ENCODE measurements at places on chromosomes 13 and 19. TPM values are rescaled to one million over a fixed set of nuclear protein-coding genes. Genes with fewer than 3 reads are reported as not detected.

Gene NCAN
- polyA plus RNA-seq = 0.23 TPM

Gene FCER2
- polyA plus RNA-seq = 0.97 TPM

Gene GPATCH1
- polyA plus RNA-seq = 6.8 TPM

Gene OR7D2
- polyA plus RNA-seq = 0.22 TPM

Gene LGALS14
- polyA plus RNA-seq = 0.57 TPM

Gene CGB3
- polyA plus RNA-seq = not detected

Gene ZNF729
- polyA plus RNA-seq = 0.15 TPM

Gene TMEM238
- polyA plus RNA-seq = not detected

Gene SYCN
- not detected for polyA plus RNA-seq

Gene SIAH3
- 0.07 TPM for polyA plus RNA-seq

Gene SCEL
- polyA plus RNA-seq = not detected

Gene MBD3L2
- polyA plus RNA-seq = not detected

Gene DENND1C
- polyA plus RNA-seq = 1.4 TPM

Gene NLRP7
- 0.44 TPM for polyA plus RNA-seq

Data from muscle of back (tissue), 13 donors.